Urothelium cell line (cell line): ENCODE measurements at places on chromosomes 7 and 10.

DNA sequence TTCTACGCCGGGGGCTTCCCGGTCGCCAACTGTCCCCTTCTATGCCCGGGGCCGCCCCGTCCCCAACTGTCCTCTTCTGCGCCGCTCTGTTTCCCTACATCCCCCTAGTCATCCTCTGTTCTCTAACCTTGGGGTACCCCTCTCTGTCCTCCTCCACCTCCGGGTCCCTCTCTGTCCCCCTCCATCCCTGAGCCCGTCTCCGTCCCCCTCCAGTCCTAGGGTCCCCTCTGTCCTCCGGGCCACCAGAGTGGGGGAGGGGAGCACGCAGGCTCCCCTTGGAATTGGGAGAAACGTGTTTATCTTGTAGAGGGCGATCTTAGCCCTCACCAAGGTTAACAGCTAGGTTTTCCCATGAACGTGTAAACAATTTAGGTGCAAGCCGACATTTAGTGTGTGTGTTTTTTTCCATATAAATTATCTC, 852 bp upstream of the KLF6 start:
- DNase-seq: no peak

GRCh38 chr7:83271212-83272099, 108.8 kb upstream of the PCLO start:
- DNase-seq: peak; percentile 48

DNA sequence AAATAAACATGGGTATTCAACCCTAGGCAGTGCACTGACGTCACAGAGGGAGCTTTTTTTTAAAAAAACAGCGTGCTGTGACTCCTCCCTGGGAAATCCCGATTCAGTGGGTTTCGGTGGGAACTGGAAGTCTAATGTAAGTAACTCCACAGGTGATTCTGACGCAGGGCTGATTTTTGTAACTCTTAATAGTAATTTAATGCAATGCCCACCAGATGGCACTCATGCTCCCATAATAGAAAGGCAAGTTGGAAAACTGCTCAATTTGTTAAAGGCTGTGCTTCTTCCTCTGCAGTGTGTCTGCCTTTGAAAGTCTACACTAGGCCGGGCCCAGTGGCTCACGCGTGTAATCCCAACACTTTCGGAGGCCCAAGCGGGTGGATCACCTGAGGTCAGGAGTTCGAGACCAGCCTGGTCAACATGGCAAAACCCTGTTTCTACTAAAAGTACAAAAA, 10.9 kb upstream of the RSU1 start:
- peak; percentile 44 for DNase-seq

GRCh38 chr10:70985824-70986622, 97.7 kb upstream of the PCBD1 start:
- DNase-seq: no peak

DNA sequence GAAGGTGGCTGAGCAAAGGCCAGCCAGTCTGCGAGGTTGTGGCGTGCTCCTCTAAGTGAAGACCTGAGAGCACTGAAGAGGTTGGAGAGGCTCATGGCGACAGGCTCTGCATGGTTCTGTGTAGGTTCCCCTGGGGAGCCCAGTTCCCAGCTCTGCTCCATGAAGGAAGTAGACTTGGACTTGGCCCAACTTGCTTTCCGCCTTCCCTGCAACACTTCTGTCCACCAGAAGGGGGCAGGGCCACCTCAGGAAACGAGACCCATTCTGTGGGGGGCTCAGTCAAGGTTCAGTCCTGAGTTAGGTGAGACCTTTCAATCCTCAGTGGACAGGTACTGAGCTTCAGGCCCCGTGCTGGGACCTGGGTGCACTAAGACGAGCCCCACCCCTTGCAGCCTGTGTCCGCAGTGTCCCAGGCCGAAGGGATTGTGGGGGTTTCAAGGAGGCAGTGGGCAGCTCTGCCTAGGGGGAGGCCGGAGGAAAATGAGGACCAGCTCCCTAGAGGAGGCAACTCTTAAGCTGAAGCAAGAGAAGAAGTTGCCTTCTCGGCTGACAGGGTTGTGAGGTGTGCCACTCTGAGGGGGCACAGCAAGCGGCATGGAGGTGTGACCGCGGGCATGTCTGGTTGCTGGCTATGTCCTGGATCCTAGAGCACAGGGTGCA, 15.0 kb upstream of the PCBD1 start:
- DNase-seq: peak; percentile 84

DNA sequence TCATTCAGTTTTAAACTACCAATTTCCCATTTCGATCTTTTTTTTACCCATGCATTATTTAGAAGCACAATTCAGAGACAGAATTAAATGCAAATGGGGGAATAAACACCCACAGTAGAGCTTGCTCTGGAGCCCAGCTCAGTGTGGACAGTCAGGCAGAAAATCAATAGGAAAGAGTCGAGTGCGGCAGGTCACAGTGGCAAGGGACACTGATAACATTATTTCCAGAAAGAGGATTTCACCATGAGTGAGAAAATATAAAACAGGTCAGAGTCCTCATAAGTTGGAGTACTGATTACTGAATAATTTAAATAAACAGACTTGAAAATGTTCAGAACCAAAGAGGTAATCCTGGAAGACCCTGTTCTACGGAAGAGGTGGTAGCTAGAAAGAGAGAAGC, 532.5 kb downstream of the CCSER2 start:
- DNase-seq: no peak

DNA sequence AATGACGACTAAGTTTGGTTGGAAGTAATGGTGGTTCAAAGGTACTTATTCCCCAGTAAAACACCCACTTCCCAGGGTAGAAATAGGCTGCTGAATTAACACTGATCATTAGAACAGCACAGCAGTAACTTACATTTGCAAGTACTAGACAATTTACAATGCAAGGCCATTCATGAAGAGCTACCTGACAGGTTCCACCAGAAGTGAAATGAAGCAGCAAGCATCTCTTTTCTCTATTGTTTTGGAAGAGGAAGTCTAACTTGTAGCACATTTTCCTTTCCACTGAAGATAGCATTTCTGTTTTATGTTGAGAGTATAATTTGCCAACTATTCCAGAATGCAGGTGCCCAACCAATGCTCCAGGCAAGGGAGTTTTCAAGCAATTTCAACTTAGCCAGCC, 145.9 kb downstream of the CREB5 start:
- DNase-seq: no peak

DNA sequence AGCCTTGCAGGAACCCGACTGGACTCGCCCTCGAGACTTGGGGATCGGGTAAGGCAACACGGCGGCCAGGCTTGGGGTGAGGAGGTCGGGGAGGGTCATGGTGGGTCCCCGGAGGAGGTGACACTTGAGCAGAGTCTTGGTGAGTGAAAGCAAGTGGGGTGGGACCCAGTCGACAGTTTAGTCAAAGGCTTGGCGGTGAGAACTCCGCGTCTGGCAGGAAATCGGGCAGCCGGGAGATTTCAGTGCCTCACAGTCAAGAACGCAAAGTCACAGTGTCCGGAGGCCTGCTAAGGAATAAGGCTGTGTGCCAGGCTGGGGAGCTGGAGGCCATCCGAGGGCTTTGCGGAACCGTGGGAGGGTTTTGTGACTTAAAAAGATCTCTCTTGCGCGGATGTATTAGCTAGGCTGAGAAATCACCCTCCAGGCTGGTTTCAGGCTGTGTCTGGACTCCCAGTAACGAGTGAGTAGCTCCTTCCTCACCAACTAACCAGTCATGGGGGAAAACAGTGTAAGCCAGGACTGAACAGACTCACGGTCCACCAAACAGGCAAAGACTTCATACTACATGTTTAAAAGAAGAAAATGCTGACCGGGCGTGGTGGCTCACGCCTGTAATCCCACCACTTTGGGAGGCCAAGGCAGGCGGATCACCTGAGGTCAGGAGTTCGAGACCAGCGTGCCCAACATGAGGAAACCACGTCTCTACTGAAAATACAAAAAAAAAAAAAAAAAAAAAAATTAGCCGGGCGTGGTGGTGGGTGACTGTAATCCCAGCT, 613 bp downstream of the AP5Z1 start:
- DNase-seq: peak; percentile 58

GRCh38 chr7:95264363-95264891, 59.9 kb downstream of the PON1 start:
- DNase-seq: peak; percentile 57

- DNase-seq: peak; percentile 23
These were observed at the start of gene BMPR1A for GRCh38 chr10:86756511-86757112. Gene BMPR1A, plus strand, starts transcription at chr10:86756619. Its CDS starts 119,400 bp downstream, at chr10:86876019.

GRCh38 chr7:50655490-50655889, 90.3 kb upstream of the DDC start:
- DNase-seq: no peak

DNA sequence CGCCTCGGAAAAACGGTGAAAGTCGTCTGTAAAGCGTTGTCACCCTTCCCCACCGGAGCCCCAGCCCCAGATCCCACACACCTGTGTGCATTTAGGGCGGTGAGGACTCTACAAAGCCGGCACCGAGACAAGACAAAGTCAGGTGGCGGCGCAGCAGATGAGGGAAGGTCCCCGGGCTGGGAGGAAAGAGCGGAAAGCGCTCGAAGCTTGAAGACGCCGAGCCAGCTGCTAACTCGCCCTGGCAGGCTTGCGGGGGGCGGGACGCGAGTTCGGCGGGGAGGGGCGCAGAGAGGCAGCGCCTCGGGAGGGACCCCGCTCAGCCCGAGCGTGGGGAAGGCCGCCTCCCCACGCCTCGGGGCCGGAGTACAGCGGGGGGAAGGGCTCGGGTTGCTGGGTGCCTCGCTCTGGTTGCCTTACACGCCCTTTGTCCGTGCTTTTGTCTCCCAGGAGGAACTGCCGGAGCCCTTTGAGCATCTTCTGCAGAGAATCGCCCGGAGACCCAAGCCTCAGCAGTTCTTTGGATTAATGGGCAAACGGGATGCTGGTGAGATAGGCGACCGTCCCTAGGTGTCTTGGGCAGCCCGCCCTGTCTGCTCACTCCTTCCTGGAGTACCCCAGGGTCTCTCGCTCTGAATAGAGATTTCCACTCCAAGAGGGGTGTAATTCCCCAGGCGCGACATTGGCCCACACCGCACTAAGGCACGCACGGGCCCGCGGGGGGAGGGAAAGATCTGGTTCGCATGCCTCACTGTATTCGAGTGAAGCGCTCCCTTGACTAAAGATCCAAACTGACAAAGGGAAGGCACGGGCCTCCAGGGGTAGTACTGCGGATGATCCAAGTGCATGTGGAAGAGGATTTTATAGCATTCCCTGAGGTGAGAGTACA, 1.6 kb downstream of the TAC1 start:
- DNase-seq: no peak

GRCh38 chr10:131354380-131354779, 42.9 kb upstream of the TCERG1L start:
- DNase-seq: peak; percentile 20

GRCh38 chr7:12722636-12723605, 35.5 kb downstream of the ARL4A start:
- no peak for DNase-seq

DNA sequence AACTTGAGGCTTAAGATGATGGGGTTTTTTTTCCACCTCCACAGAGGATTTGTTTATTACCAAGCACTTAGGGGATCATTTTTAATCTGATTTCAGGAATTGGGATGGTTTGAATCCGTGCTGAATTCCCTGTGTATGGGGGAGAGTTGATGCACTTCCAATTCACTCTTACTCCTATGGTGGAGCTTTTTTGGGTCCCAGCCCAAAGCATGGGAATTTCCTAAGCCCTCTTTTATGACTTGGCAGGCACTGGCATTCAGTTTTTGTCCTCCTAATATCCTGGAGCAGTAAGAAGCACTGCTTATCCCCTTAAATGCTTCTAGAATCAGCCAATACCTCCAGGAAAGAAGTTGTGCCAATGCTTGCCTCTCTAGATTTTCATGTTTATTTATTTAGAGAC, 78.7 kb downstream of the HYCC1 start:
- DNase-seq: no peak

- no peak for DNase-seq
These were observed 167.5 kb downstream of the NRF1 start for GRCh38 chr7:129778770-129779601.

DNA sequence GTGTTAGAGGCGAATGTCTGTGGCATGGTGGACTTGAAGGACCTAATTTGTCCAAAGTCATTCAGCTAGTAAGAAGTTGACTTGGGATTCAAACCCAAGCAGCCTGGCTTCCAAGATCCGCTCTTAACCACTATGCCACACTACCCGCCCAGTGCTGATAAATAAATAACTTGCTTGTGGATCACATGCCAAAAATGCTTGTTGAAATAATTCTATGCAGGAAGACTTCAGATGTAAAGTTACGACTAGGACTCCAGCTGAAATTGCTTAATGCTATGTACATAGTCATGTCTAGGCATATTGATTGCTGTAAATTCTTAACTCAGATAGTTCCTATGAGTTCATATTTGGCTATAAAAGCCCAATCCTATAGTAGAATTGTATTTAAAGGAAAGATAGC, 76.0 kb downstream of the PLXDC2 start:
- no peak for DNase-seq

DNA sequence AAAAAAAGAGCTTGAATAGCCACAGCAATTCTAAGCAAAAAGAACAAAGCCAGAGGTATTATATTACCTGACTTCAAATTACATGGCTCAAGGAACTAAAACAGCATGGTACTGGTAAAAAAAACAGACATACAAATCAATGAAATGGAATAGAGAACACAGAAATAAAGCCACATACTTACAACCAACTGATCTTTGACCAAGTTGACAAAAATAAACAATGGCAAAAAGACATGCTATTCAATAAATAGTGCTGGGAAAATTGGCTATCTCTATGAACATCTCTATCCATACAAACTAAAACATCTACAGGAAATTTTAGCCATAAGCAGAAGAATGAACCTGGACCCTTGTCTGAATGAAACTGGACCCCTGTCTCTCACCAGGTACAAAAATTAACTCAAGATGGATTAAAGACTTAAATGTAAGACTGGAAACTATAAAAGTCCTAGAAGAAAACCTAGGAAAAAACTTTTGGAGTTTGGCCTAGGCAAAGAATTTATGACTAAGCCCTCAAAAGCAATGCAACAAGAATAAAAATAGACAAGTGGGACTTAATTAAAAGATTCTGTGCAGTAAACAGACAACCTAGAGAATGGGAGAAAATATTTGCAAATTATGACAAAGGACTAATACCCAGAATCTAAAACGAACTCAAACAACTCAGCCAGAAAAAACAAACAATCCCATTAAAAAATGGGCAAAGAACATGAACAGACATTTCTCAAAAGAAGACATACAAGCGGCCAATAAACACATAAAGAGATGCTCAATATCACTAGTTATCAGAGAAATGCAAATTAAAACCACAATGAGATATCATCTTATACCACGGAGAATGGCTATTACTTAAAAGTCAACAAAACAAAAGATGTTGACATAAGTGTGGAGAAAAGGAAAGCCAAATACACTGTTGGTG, 72.8 kb upstream of the DDC start:
- DNase-seq: no peak

GRCh38 chr10:10892290-10892875, 125.3 kb upstream of the CELF2 start:
- no peak for DNase-seq

DNA sequence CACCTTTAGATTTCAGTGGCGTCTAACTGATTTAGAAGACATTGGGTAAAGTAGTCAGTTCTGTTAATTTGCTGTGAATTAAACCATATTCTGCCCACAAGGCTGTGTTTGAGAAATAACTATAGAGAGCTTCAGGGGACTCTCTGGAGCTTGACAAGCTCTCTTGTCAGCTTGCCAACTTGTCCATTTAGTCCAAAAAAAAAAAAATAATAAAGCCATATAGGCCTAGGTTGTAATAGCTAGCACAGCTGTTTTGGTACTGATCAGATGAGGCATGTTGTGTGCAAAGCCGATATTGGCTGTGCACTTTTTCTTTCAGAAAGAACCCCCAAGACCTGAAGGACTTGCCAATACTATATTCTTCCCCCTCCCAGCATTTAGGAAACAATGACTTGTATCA, 20.2 kb upstream of the ZNF282 start:
- DNase-seq: no peak

- DNase-seq: peak; percentile 53
These were observed 9.2 kb upstream of the PWWP2B start for GRCh38 chr10:132387764-132388210.
